ENCODE measurements at places on chromosomes 5 and 9.

DNA sequence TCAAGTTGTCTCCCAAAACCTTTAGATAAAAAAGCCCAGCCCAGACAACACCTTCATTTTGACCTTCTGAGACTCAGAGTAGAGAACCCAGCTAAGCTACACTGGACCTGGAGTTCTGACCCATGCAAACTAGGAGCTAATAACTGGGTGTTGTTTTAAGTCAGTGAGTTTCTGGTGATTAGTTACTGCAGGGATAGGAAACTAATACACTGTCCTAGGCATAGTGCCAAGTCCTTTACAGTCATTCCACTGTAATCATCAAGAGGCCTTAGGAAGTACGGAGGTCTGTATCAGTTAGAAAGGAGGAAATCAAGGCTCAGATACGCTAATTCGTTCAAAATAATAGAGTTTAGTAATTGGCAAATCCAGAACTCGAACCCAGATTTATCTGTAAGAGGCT is 197.9 kb downstream of the KCTD16 start:
- H3K4me3 ChIP-seq, result no peak overlapping the region
- H3K36me3 ChIP-seq, result no peaks in the 10 kb centered on the region
- DNase-seq, result no peak
- no peaks in the 10 kb centered on the region for H3K27me3 ChIP-seq

DNA sequence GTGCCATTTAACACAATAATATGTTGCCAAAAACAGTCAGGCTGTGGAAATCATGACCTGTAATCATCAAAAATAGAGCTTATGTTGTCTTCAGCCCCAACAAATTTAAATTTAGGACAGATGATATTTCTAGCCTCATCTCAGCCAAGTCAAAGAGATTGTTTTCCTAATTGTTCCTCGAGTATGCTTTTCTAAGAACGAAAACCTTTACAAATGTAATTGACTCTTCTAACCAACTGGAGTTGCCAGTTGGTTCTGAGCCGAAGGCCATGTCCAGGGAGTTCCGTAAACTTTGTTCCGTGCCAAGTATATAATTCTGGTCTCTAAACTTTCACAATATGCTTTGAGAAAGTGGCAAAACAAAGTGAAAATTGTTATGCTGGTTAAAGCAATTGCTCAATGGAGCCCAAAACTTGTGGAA is 160.8 kb downstream of the CEMIP2 start:
- H3K27me3 ChIP-seq, result no peaks in the 10 kb centered on the region
- no peaks in the 10 kb centered on the region for H3K36me3 ChIP-seq
- DNase-seq, result no peak
- H3K4me3 ChIP-seq, result no peak overlapping the region

GRCh38 chr5:9166202-9167112 is 379.4 kb downstream of the SEMA5A start:
- no peaks in the 10 kb centered on the region for H3K27me3 ChIP-seq
- no peak overlapping the region for H3K4me3 ChIP-seq
- no peak overlapping the region for H3K27ac ChIP-seq
- DNase-seq, result no peak

DNA sequence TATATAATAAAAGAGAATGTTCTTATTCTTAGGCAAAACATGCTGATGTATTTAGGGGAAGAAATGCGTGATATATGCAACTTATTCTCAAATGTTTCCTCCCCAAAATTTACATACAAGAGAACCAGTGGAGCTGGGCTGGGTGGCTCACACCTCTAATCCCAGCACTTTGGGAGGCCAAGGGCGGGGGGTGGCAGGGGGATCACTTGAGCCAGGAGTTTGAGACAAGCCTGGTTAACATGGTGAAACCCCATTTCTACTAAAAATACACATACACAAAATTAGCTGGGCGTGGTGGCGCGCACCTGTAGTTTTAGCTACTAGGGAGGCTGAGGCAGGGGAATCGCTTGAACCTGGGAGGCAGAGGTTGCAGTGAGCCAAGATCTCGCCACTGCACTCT is 27.5 kb upstream of the UBTD2 start:
- H3K36me3 ChIP-seq, result no peaks in the 10 kb centered on the region
- H3K4me3 ChIP-seq, result no peak overlapping the region
- no peaks in the 10 kb centered on the region for H3K4me1 ChIP-seq
- DNase-seq, result no peak
- no peak overlapping the region for H3K27ac ChIP-seq

GRCh38 chr5:27814983-27815382 is 776.6 kb upstream of the CDH9 start:
- H3K4me1 ChIP-seq, result no peaks in the 10 kb centered on the region
- DNase-seq, result no peak
- no peaks in the 10 kb centered on the region for H3K27me3 ChIP-seq
- H3K27ac ChIP-seq, result no peak overlapping the region
- no peaks in the 10 kb centered on the region for H3K36me3 ChIP-seq

- 0 out of 3 replicates have a peak, but pooled peaks cover 2% of the 10 kb centered on the region for H3K27me3 ChIP-seq
- no peaks in the 10 kb centered on the region for H3K36me3 ChIP-seq
- H3K4me1 ChIP-seq, result no peaks in the 10 kb centered on the region
- DNase-seq, result no peak
- H3K27ac ChIP-seq, result no peak overlapping the region
- no peak overlapping the region for H3K4me3 ChIP-seq
Observed at GRCh38 chr5:109620651-109621050, 69.1 kb upstream of the MAN2A1 start.
